ENCODE measurements at places on chromosomes 12 and 14.

DNA sequence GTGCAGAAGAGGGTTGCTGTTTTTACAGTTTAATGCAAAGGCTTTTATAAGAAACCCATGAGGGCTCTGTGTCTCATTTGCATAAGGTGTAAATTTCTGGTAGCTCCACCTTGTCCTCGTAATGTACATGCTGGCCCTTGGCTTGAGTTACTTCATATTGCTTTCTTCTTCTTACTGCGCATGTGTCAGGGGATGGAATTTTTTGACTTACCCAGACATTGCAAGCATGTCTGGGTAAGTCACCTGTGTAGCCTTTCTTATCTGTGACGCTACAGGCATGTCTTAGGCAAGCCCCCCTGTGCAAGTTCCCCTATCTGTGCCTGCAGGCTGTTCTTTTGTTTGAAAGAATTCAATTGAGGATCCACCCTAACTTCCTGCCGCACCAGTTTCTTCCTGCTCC is 274.2 kb downstream of the ETNK1 start:
- no peak for DNase-seq

DNA sequence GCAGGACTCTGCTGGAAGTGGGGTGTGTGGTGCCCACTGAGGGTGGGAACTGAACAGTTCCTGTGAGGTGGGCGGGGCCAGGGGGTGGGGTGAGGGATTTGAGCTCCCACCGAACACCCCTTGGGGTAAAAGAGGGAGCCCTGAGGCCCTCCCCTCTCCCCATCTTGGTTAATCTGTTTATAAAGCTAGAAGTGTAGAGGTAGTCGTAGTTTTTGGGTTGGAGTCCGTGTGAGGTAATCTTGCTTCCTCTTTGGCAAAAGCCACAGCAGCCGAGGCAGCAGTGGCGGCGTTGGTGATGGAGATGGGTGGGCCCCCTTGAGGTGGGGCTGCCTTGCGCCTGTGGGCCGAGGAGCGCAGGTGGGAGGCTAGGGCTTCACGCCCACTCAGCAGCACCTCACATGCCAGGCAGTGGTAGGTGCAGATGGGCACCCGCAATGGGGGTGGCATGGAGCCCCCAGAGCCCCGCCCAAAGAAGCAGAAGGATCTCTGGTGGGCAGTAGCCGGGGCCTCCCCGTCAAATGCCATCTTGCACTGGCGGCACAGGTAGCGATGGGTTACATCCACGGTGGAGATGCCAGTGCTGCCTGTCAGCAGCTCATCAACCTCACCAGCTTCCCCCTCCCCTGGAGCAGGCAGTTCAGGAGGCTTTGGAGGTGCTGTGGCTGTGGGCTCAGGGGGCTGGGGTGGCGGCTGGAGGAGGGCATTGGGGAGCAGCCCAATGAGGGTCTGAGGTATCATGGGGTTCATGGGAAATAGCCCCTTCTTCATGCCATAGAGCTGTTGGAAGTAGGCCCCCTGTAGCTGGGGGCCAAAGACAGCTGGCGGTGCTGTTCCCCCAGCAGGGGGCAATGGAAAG is 29.6 kb downstream of the ZFHX2 start:
- no peak for DNase-seq

DNA sequence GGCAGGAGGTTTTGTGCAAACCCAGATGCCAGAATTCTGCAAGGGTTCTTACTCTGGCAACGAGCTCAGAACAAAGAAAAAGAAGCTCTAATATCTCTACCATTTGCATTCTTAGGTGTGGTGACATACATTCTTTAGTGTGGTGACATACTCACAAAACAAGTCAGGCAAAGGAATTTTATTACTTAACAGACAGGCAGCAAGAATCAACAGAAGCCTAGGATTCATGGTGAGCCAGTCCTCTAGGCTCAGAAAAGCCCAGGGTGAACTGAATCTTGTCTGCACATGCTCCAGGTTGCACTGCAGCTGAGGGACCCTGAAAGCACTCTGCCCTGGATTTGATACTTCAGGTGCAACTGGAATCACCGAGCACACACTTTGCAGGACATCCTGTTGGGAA is 122.4 kb upstream of the PTPRQ start:
- no peak for DNase-seq

- DNase-seq = no peak
These were observed 431.6 kb downstream of the ZFP36L1 start for GRCh38 chr14:68361231-68361630.

GRCh38 chr14:59454139-59454538 is 11.0 kb downstream of the GPR135 start:
- DNase-seq = no peak

- DNase-seq = no peak
These were observed 25.9 kb downstream of the SSH1 start for GRCh38 chr12:108831309-108831991.

DNA sequence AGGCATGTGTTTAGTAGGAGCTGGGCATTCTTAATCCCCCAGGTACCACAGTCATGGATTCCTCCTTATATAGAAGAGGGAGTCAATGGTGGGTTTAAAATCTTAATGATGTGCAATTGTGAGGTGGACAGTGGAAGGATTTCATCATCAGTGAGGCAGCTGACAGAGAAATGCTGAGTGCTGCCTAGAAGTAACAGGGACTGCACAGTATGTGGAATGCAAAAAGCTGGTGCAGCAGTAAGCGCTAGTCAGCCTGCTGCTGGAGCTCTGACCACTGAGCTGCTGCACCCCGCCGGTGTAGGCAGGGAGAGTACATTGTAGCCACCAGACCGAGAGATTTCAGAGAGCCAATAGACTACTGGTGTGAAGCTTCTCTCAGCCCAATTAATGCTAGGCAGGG is 80.5 kb upstream of the DACT1 start:
- DNase-seq = no peak

DNA sequence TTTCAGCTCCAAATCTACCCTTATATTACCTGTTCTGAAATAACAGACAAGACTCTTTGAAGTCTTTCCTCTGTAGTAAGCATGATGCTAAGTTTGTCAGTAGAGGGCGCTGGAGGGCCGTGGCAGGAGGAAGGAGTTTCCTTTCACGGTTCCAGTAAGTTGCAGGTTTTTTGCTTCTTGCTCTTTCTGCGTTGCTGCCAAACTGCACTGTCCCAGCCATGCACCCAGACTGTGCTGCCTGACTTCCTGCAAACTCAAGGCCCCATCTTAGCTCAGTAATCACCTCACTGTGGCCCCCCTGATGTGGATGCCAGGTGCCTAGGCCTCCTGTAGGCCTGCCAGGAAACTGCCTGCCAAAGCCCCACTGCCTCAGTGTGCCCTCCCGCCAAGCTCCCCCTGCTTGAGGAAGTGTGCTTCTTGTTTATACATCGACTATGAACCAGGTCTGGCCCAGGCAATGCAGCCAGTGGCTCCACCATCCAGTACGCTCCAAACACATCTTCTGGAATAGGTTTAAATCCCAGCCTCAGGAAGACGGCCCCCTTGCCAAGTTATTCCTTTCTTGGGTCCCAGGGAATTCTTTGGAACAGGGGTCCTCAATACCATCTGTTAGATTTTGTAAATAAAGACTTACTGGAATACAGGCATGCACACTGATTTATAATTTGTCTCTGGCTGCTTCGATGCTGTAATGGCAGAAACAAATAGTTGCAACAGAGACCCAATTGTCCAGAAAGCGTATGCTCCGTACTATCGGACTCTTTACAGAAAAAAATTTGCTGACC is 193.7 kb upstream of the LRIG3 start:
- no peak for DNase-seq

- no peak for DNase-seq
These were observed 475.8 kb downstream of the RAD51B start for GRCh38 chr14:68295316-68295816.

GRCh38 chr12:129097451-129097850 is 244.2 kb downstream of the GLT1D1 start:
- DNase-seq = no peak

- DNase-seq = no peak
These were observed 4.4 kb upstream of the OR6J1 start for GRCh38 chr14:22648506-22648905.

- no peak for DNase-seq
These were observed 232.9 kb downstream of the ZFP36L1 start for GRCh38 chr14:68559949-68560348.

DNA sequence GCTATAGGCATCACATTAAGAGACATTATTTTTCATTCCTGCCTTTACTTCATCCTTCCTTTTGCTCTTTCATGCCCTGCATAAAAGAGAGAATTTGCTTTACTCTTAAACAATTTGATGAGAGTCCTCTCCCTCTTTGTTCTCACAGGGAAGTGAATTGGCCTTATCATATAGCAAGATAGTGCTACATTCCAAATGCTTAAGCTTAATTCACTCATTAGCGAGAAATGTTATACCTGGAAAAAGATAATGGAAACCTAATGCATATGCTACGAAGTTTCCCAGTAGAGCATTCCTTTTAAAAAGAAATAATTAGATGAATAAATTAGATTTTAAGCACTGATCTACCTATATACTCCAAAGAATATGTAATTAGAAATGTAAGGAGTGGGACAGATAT is 798.8 kb downstream of the C12orf50 start:
- DNase-seq = no peak

GRCh38 chr14:74591899-74592298 is 20.1 kb downstream of the LTBP2 start:
- no peak for DNase-seq

DNA sequence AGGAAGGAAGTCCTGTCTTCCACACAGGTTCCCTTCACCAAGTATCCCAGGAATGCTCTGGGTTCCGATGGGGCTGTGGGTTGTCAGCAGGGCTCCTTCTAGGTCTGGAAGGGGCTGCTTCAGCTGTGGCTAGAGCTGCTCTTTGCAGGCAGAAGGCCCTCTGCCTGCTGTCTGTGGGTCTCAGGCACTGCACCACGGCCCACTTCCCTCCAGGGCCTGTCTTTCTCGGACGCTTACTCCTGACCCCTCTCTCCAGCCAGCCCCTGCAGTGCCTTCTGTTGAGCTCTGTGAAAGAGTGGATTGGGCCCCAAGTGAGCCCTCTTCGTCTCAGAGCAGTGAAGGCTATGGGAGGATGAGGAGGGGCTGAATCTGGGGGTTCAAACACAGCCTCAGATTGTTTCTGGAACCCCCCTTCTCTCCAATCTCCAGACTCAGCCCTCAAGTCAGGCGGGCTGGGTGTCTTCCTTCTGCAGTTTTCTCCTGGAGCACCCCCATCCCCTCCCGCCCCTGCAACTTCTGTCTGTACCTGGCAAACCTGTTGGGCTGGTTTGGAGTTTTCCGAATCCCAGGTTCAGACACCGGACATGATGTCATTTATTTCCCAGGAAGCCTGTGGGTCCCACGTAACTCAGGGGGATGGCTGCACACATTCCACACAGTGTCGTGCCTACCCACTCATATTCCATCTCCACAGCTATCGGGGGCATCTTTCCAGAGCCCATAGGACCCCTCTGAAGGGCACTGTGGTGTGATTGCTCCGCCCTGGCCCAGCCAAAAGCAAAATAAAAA is 24.9 kb upstream of the SPPL3 start:
- DNase-seq = no peak

DNA sequence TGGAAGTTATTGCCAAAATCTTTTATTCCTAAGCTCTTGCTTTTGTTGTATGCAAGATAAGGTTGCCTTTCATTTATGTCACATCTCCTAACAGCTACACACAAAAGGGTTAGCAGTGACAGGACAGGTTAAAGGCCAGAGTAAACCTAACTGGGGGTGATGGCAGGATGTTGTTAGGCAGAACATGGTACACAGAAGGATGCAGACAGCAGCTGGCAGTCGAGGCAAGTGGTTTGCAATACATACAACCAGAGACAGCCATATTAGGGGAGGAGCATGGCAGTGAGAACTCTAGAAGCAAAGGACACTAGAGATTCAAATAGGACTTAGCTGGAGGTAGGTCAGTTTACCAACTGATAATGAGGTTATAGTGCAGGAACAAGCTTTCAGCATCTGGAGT is 2.7 kb upstream of the ABCD2 start:
- DNase-seq = no peak

DNA sequence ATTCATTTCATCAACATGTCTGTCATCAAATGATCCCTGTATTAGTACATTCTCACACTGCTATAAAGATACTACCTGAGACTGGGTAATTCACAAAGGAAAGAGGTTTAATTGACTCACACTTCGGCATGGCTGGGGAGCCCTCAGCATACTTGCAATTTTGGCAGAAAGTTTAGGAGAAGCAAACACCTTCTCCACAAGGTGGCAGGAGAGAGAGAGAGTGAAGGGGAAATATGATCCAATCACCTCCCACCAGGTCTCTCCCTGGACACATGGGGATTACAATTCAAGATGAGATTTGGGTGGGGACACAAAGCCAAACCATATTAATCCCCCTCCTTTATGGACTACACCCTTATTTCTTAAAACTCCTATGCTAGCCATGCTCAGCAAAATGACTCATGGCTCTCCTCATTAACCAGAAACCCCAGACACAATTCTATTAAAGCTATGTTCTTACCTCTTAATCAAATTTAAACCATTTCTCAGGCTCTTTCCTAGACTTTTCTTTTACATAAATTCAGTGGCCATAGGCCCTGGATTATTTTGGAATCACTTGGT is 932.3 kb downstream of the FLRT2 start:
- DNase-seq = no peak

DNA sequence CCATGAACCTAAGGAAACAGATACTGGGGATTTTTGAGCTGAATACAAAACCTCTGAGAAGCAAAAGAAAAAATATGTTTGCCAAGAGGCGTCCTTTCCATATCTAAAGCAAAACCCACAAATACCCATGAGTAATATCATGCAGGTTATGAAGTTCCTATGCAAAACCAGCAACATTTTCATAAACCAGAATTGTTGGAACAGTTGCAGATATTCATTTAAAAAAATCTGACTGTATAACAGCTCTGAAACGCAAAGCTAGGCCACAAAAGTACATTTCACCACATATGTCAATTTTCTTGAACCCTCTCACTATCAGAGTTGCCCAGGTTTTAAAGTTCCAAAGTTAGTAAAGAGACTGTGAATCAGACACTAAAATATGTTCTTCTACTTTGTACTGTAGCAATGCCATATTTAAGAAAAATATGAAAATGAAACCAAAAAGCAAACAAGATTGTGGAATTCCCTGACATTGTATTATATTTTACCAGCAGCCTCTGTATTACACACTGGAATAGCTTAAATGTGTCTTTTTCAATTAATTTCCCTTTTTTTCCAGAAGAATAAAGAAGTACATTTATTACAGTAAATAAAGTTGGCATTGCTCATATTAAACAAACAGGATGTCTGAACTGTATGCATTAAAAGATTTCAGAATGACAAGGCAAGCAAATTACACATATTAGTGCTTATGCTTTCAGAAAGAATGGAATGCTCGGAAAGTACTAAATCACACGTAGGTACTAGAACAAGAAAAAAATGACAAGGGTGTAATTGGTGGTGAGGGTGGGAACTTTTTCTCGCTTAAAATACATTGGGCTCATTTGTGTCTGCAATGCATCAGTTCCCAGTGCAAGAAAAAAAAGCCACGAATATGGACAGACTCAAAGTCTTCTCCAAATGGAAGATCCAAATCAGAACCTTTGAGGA is 33.6 kb upstream of the HIF1A start:
- no peak for DNase-seq

Data from activated T-cell treated with anti-CD3 and anti-CD28 coated beads, Interleukin-2, amount 50 U/mL, for 1 hour (primary cell).